PC-3 (cell line): ENCODE measurements at places on chromosomes 13 and 19.

DNA sequence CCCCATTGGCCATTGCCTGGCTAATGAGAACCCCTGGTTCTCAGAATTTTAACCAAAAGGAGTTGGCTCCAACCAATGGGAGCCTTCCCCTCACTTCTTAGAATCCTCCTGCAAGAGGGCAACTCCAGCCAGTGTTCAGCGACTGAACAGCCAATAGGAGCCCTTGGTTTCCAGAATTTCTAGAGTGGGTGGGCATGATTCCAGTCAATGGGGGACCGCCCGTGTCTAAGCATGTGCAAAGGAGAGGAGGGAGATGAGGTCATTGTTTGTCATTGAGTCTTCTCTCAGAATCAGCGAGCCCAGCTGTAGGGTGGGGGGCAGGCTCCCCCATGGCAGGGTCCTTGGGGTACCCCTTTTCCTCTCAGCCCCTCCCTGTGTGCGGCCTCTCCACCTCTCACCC is 9.5 kb upstream of the SWSAP1 start:
- DNase-seq = no peak

- DNase-seq = no peak
These were observed 93.1 kb downstream of the STOML3 start for GRCh38 chr13:38897521-38897920.

DNA sequence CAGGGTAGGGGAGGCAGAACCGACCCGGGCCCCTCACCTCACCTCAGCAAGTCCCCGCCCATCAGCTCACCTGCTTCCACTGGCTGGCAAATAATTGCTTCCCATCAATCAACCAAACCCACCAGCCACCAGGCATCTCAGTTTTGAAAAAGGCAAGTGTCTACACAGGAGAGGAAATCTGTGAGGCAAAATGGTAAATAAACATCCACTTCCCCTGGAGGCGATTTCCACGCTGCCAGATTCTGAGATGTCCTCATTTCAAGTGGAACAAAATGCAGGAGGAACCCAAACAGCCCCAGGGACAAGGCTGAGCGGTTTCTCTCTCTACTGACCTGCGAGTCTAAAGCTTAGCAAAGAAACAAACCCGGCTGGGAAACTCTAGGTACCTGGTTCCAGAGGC is 117.5 kb downstream of the CRYL1 start:
- no peak for DNase-seq

DNA sequence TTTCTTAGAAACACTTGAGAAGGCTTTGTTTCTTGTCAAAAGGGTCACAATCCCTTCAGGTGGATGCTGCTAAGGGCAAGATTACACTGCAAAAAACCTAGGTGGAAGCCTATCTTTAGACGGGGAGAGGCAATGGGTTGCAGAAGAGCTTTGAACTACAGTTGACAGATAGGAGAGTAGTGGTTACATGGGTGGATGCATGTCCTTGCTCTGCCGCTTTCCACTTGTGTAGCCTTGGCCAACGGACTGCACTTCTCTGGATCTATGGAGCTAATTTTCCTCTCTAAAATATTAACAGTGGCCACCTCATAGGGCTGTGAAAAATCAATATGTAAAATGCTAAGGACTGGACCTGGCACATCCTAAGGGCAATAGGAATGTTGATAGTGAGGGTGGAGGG is 980 bp downstream of the BCKDHA start:
- no peak for DNase-seq

- no peak for DNase-seq
These were observed 2.6 kb downstream of the ERICH4 start for GRCh38 chr19:41445575-41445974.
